ENCODE measurements at places on chromosomes 2 and 18.

DNA sequence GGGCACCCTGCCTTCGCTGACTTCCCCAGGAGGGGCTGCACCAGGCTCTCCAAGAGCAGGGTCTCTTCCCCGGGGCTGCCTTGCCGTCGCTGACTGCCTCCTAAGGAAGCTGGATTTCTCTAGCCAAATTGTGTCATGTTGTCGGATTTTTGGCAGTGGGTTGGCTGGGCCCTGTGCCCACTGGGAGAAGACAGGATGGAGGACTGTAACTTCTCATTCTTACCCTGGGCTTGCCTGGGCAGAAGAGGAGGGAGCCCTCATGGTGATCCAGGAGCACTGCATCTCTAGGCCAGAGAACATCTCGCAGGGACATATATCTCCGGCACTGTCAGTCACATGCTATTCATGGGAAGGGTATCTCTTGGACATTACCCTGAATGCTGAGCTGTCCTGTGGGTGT, 6.3 kb downstream of the MYO7B start:
- no peak for DNase-seq

DNA sequence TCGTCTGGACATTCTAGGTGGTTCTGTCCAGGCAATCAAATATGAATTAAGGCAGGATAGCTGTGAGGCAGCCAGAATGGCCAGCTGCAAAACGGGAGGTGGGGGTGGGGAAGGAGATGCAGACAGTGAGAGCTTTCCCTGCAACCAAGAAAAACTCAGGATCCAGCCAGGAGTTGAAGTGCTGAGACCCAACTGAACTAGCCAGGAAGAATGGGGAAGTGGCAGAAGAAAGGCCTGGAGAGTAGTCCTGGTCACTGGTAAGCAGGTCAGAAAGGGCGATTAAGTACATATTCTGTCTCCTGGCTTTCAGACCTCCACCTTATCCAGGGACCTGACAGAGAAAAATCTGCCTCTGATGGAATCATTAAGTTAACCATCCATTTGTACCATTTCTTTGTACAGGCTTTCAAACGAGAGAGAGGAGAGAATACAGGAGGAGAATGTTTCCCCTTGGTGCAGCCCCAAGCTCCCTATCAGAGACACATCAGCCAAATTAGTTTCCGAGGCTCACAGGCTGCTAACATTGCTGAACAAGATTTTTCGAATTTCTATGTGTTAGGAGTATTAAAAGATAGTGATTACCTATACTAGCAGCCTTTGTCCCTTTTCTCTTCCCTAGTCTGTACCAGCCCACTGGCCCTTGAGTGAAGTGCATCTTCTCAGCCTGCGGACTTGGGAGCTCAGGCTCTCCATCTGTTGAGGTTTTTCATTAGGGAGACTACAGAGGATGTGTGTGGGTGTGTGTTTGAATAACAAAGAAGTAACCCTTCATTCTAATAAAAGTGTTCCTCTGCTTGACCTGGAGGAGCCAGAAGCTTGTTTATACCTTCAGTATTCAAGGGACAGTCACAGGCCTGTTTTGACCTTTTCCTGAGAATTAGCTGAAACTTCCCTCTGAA, 12.5 kb upstream of the HOXD1 start:
- DNase-seq = no peak

DNA sequence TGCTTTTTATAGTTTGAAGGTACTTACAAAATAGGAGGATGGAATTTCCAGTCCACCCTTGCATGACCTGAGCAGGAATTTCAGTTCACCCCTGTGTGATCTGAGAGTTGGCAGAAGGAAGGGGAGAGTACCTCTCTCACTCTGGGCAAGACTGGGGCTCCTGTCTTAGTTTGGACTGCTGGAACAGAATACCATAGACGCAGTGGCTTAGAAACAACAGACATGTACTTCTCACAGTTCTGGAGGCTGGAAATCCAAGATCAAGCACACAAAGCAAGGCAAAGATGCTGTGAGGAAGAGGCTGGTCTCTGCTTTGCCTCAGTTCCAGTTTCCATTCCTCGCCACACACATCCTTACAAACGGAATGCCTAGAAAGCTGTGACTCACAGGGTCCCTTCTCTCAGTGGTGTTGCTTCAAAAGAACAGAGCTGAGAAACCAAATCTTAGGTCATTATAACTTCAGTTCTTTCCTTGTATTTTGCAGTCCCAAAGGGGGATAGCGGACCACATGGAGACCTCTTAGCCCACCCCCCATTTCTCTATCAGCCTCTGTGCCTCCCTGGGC, 108.8 kb upstream of the HAAO start:
- no peak for DNase-seq

DNA sequence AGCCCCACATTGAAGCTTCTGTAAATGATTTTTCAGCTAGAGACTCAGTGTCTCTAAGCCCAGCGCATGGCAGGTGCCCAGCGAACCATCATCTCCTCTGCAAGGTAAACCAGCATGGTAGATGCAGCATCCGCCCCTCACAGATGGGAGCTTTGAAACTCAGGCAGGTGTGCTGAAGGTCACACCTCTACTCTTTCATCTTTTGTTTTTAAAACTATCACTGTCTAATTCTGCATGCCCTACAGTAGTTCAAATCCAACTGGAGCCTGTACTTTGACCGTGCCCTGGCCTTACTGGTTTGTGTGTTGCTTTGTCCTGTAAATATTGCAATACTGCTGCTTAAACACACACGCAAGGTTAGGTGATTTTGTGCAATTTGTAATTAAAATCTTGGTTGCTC, 831.1 kb downstream of the GALR1 start:
- no peak for DNase-seq

DNA sequence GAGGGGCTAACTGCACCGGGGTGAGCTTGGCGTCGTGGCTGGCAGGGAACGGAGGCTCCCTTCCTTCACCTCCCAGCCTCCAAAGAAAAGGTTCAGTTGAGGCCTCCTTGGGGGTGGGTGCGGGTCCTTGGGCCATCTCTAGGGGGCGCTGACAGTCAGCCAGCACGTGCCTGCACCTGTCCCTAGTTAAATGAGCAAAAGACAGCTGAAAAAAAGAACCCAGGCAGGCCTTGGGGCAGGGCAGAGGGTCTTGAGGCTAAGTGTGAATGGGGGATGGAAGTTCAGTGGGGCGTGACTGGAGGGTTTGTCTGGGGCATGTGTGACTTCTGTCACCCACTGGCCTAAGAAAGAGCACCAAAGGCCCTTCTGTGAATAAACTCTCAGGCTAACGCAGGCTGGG, 56.4 kb downstream of the ZFP36L2 start:
- no peak for DNase-seq

- no peak for DNase-seq
These were observed 454.7 kb upstream of the SLC39A10 start for GRCh38 chr2:195202163-195202845.

GRCh38 chr2:74653589-74653984, 460 bp upstream of the SEMA4F start:
- DNase-seq = no peak

DNA sequence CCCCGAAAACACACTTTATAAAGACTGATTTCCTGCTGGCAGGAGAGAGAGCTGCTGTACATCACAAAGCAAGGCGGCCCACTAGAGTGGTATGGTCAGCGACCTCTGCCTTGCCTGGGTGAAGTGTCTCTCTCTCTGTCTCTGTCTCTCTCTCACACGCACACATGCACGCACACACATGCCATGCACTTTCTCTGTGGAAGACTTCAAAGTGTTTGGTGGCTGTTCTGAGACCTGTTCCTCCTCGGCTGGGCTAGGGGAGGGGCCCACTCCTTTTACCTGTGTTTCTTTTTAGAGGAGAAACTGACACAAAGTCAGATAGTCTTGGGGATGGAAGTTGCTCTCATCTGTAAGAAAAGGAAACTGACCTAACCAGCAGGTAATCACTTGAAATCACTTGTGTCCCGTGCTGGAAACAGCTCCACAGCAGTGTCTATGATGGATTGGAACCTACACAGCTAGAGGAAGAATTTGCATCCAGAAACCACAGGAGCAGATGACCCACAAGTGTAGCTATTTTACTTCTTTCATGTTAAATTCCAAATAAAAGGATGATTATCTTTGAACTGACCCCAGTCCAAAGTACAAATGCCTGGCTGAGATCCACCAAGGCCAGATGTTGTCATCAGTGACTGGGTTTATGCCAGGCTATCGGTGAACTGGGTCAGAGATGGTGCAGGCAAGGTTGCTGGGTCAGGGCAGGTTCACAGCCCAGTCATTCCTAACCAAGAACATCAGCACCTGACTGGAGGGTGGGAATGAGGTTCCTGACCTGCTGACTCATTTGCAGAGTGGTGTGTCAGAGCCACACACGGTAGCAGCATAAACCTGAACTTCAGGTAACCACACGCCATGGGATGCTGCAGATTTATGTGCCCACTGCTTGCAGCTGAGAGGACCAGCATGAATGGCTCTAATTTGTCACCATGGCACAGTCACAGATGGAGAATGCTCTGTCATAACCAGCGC, 63.0 kb downstream of the NPAS2 start:
- no peak for DNase-seq

DNA sequence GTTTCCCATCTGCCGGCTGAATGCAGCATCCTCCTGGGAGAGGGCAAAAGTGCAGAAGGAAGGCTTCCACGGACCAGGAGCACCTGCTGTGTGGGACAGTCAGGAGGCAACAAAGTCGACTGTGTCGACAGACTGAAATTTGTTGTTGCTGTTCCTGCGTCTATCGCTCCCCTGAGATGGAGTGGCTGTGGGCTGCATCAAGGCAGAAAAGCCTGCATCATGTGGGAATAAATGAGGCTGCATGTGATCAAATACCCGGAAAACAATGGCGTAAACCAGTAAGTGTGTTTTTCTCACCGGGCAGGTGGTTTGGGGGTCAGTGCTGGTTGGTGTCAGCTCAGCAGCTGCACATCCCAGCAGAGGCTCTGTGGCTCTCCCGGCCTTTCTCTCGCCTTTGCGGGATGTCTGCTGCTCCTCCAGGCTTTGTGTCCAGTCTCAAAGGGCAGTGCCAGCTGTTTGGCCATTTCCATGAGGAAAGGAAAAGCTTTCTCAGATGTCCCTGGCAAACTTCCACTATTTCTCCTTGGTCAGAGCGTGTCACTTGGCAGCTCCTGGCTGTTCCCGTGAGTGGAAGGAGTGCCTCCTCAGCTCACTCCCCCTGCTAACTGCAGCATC, 262.4 kb downstream of the NDUFA10 start:
- no peak for DNase-seq

- no peak for DNase-seq
These were observed 155.9 kb upstream of the MAP3K20 start for GRCh38 chr2:172919732-172920131.

GRCh38 chr2:128841803-128842202, 523.1 kb upstream of the HS6ST1 start:
- DNase-seq = no peak

All from tibial artery (tissue), 4 donors.